ENCODE measurements at places on chromosomes 5 and 9.

DNA sequence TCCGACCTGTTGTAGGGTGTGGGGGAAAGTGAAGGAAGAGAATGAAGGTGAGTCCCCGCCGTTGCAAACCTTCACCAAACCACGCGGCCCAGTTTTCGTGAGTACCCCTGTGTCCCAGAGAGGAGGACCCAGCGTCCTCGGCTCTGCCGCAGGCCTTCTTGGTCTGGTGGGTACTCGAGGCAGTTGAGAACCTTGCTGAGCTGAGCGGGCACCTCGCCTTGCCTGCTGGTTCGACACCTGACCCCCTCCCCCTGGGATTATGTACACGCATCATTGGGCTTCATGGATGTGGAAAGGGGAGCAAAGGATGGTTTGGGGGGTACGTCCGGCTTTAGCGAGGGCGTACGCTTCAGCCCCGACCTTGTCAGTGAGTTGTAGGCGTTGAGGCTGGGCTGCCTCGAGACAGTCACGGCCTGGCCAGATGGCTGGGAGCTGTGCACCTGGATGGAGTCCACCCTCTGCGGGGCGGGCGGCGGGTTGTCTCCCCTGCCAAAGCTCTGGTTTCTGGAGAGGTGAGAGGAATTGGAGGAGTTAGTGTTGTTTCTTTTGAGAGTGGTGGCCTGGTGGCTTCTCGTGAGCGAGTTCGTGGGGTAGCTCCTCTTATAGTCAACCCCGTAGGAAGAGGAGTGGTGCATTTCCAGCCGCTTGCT lies 128.1 kb downstream of the SEMA6A start:
- DNase-seq: no peak

DNA sequence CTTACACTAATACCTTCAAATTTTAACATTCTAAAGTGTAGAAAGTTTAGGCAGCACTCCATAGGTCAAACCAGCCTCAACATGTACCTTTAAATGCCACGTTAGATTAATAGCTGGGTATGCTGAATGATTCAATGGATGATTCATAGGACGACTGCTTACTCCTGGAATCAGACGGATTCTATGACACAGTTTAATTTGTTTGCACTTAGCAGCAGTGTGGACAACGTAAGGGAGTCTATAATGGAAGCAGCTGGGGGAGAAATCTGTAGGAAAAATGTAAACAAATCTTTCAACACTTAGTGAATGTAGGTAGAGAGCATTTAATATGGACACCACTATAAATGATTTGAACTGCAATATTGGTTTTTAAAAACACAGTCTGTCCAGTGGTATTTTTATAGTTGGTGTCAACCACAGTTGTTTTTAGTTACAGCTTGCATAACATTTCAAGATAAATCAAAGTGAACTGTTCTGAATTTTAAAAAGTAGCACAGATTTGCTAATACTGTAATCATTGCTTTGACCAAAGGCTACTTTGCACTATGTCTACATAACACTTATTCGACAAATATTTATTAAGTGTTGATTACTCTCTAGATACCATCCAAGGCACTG lies 701.5 kb upstream of the MEF2C start:
- no peak for DNase-seq

DNA sequence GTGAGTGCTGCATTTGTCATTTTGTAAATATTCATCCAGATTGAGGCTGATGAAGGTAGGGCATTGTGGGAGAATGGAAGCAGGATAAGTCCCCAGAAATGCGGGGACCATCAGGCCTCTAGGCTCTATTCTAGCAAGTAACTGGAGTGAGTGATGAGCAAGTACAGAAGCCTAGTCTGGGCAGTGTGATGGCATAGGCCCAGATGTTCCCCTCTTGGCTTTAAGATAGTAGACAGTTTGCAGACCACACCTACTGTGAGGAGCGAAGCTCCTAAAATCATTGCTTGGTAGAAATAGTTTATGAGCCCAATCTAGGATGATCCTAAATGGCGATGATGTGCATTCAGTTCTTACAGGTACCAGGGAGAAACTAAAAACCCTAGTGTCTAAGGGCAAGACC lies 24.3 kb downstream of the NDFIP1 start:
- DNase-seq: no peak

DNA sequence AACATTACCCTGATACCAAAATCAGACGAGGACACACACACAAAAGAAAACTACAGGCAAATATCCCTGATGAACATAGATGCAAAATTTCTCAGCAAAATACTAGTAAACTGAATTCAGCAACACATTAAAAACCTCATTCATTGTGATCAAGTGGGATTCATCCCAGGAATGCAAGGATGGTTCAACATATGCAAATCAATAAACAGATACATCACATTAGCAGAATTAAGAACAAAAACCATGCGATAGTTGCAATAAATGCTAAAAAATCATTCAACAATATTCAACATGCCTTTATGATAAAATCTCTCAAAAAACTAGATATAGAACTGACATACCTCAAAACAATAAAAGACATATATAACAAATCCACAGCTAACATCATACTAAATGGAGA lies 36.9 kb upstream of the TNPO1 start:
- no peak for DNase-seq

- DNase-seq: no peak
These were observed 550.0 kb downstream of the PTPRD start for GRCh38 chr9:10062629-10063395.

- no peak for DNase-seq
These were observed 229.8 kb upstream of the IL12B start for GRCh38 chr5:159560088-159560487.

DNA sequence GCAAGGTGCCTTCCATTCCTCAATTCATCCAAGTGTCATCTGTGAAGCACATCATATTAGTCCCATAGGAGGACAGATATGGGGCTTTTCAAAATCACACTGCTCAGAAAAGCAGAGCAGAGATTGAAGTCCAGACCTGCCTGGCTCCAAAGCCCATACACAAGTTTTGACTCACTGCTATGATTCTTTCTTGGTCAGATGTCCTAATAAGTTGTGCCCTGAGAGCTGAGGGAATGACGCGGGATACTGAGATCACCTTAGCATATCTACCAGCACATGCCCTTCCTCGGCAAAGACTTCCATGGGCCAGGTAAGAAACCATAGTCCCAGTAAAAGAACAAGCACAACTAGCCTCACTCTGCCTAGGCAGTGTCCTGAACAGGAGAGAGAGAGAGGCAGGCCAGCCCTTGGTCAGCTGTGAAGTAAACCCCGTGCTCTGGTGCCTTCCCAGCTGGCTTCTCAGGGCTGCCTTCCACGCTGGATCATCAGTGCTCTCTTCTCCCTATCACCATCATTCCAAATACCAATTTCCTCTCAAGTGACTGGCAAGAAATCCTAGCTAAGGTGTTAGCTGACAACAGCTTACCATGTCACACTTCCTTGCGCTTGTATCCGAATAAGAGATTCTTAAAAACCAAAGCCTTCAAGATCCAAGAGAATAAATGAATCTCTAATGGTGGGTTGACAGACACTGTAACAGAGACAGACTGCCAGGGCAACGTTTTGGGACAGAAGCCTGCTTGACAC lies 73.2 kb downstream of the SIL1 start:
- no peak for DNase-seq

- no peak for DNase-seq
These were observed 140.8 kb downstream of the TSSK1B start for GRCh38 chr5:113293975-113294310.

DNA sequence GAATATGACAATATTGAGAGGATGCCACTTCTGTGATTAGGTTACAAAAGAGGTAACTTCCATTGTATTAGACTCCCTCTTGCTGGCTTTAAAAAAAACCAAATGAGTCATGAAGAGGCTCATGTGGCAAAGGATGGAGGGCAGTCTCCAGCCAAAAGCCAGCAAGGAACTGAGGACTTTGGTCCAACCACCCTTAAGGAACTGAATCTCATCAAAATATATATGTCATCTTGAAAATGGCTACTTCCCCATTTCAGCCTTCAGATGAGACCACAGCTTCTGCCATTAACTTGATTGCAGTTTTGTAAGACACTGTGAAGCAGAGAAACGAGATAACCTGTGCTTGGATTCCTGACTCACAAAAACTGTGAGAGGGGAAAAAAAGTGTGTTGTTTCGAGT lies 15.5 kb upstream of the TRIM32 start:
- no peak for DNase-seq

GRCh38 chr5:156411957-156412356 lies 85.0 kb downstream of the SGCD start:
- DNase-seq: no peak

DNA sequence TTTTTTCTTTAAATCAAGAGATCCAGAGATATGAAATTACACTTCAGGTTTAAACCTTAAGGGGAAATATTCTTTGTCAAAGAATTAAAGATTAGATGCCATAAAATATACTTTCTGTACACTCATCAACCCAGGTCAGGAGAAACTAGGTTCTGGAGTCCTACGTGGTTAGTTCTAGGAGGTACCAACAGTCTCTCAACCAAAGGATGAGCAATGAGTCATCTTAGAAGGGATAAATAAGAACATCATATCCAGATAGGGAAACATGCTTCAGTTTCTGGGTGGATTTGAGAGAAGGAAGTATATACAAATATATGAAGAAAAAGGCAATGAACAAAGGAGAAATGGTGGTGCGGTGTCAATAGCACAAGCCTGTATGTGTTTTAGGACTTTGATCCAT lies 98.2 kb downstream of the CSNK1G3 start:
- DNase-seq: no peak

DNA sequence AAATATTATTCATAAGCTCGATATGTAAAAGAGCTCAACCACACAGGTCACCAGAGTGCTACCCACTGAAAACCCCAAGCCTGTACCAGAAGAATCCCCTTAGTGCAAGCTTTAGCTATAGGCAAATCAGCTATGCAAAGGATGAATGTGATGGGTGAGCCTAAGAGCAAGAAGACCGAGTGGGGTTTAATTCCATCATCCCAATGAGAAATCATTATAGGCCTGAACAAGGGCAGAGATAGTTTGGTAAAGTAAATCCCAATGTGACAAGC lies 21.8 kb downstream of the ELOVL7 start:
- DNase-seq: no peak

- no peak for DNase-seq
These were observed 445.3 kb downstream of the EBF1 start for GRCh38 chr5:158654415-158654814.

GRCh38 chr9:121962421-121962820 lies 130.7 kb downstream of the TTLL11 start:
- DNase-seq: no peak

DNA sequence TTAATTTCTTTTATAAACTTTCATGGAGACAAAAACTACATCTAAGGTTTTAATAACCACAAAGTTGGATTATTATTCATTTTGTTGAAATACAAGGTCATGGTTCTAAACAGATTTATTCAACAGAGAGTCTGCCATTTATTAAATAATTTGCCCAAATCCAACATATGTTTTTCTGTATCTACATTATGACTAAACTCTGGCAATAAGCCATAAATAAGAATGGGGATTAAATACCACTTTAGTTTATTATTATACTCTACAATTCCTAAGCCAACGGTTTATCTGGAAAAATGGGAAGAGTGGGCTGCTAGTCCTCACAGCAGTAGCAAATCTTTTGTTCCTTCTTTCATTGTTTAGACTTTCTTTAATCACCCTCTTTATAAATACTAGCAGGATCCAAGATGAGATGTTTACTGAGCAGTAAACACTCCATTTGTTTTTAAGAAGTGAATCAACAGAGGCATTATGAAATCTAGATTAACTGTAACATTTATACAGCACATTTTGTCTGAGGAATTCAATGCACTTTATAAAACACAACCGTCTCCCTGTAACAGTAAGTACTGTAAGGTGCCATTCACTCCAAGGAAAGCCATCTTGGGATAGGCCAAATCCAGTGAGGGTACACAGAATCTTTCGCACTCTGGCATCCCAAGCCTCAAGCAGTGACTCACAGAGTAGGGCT lies 89.7 kb downstream of the DROSHA start:
- DNase-seq: no peak

DNA sequence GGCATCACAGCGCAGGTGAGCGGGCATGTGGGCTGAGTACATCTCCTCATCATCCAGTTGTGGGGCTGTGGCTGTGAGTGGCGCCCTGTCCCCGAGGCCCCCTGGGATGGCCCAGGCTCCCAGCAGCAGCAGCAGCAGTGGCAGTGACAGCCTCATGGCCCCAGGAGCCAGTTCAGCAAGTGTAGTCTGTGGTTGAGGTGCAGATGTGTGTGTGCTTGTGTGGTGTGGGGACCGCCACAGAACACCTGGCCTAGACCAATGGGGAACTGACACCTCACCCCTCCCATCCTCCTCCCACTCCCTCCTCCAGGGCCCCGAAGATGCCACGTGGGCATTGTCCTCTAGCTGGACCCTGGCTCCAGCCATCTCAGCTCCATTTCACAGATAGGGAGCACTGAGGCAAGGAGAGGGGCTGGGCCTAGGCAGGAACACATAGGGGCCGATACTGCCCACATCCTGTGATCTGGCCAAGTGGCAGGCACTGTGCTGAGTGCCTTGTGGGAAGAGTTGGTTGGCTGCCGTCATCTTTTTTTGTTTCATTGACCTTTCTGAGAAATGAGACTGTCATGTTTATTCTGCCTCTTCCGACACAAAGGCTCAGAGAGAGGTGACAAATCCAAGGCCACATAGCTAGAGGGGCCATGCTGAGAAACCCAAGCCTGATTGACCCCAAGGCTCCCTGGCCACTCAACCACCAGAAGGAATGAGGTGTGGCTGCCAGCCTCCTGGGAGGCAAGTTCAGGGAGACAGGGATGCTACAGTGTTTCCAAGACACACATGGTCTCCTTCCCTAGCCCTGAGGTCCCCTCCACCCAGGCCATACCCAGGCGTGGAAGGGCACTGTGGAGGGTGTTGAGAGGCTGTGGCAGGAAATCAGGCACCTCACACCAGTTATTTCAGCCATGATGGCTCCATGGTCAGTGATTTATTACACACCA lies at the start of gene MZB1:
TSS of gene MZB1 (minus strand) at position 213 of the 938 bp plus-strand sequence. CDS start at position 156, 57 bp downstream.
- DNase-seq: no peak

GRCh38 chr5:9712911-9713310 lies 82.8 kb upstream of the TAS2R1 start:
- DNase-seq: no peak

DNA sequence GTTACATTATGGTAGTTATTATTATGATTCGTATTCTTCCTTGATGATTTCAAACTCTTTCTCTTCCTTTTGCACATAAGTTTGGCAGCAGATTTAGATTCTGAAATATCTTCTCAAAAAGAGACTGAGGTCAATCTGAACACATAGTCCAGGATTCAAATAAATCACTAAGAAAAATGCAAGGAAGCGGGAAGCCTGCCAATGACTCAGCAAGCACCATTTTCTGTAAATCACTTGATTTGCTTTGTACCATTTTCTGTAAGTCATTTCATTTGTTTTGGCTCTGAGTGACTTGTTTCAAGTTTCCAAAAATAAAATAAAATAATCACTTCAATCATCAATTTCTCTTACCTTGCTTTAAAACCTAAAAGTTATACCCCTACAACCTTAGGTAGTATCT lies 24.6 kb upstream of the GLIS3 start:
- DNase-seq: no peak

- DNase-seq: no peak
These were observed 2.2 kb upstream of the CDX1 start for GRCh38 chr5:150164211-150164980.

GRCh38 chr9:70902692-70903131 lies 218.7 kb downstream of the TRPM3 start:
- no peak for DNase-seq

- no peak for DNase-seq
These were observed 49.9 kb downstream of the LRRTM2 start for GRCh38 chr5:138824924-138825863.
